Immature natural killer cell (primary cell): ENCODE measurements at places on chromosomes 7 and 10.

GRCh38 chr7:114691605-114692004, 230.3 kb upstream of the MDFIC start:
- no peak for DNase-seq

GRCh38 chr10:43336061-43336460, 35.4 kb upstream of the FXYD4 start:
- DNase-seq: no peak

GRCh38 chr10:24343686-24344085, 134.7 kb downstream of the KIAA1217 start:
- DNase-seq: no peak

DNA sequence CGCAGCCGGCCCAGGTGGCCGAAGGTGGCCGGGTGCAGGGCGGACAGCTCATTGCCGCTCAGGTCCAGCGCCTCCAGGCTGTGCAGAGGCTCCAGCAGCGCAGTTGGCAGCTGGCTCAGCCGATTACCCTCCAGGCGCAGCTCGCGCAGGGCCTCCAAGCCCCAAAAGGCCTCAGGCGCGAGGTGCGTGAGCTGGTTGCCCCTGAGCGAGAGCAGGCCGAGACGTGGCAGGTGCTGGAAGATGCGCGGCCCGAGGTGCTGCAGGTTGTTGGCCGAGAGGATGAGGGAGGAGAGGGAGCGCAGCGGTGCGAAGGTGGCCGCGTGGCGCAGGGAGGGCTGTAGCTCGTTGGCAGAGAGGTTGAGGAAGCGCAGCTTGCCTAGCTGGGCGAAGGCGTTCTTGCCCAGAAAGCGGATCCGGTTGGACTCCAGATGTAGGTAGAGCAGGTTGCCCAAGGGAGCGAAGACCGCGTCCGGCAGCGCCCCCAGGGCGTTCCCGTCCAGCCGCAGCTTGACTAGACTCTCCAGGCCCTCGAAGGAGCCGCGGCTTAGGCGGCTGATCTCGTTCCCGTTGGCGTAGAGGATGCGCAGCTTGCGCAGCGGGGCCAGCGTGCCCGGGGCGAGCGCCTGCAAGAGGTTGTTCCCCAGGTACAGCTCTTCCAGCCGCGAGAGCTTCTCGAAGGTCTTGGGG, 923 bp downstream of the TRIL start:
- peak; percentile 1 for DNase-seq

DNA sequence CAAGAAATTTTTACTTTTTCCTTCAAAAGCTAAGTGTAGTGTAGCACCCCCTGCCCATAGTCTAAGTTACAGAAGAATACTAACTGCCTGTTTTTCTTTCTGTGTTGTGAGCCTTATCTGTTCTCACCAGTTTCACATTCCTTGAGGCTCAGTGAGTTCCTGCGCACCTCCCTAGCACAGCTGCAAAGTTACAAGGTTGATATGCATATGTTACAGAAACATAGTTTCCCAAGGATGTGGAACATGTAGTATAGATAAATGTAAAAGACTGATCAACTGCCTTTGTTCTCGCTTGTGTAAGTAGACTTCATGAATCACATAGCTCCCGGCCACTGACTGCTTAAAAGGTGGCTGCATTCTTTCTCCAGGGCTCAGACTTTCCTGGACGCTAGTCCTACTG, 6.7 kb upstream of the ZNF33B start:
- DNase-seq: no peak

- DNase-seq: no peak
Observed at GRCh38 chr10:64708884-64709681, 1187.9 kb downstream of the REEP3 start.

DNA sequence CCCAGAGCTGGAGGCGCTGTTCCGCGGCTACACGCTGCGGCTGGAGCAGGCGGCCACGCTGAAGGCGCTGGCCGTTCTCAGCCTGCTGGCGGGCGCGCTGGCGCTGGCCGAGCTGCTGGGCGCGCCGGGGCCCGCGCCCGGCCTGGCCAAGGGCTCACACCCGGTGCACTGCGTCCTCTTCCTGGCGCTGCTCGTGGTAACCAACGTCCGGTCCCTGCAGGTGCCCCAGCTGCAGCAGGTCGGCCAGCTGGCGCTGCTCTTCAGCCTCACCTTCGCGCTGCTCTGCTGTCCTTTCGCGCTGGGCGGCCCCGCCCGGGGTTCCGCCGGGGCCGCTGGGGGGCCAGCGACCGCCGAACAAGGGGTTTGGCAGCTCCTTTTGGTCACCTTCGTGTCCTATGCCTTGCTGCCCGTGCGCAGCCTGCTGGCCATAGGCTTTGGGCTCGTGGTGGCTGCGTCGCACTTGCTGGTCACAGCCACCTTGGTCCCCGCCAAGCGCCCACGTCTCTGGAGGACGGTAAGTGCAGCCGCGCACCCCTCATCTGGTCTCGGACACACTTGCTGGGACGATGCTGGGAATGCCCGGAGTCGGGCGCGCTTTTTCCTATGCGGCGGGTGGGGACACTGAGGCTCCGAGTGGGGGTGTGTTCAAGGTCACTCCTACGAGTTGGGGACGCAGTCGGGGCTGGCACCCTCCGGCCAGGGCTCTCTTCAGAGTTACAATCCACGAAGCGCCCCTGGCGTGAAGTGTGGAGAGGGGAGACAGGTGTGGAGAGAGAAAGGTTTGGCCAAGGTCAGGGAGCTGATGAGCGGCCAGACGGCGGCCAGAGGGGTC, 717 bp downstream of the ADCY1 start:
- DNase-seq: no peak

GRCh38 chr10:450463-450862, 239.0 kb downstream of the DIP2C start:
- DNase-seq: no peak

GRCh38 chr7:108452707-108453106, 3.5 kb downstream of the NRCAM start:
- no peak for DNase-seq

DNA sequence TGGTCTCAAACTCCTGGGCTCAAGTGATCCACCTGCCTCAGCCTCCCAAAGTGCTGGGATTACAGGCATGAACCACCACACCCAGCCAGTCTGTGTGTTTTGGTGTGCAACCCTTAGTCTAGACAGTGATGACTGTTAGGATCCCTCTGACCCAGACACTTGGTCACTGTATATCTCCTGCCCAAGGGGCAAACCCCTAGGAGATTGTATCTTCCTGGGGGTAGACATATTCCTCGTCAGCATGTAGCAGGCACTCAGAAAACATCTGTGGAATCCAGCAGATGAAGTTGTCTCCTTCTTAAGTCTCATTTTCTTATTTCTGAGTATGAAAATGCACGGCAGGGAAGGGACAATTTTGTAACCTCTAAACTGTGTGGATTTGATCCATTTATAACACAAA, 292.5 kb downstream of the GFRA1 start:
- no peak for DNase-seq

- DNase-seq: no peak
Observed at GRCh38 chr7:30633223-30633622, 38.5 kb downstream of the GARS1 start.

GRCh38 chr7:108078211-108078673, 51.9 kb downstream of the LAMB4 start:
- no peak for DNase-seq

DNA sequence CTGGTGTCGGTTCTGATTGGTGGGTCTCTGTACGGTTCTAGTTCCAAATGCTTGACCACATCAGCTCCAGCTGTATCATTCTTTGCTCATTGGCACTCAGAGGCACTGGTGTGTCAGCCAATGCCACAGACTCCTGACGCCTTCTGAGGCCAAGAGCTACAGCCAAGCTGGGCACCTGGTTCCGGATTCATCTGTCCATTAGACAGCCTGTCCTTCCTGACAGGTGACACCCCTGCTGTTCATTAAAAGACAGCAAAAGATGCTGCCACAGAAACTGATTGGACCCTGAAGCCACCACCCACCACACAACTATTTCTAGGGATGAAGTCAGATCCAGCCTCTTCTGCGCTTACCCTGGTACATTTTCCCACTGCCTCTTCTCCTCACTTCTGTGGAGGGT, 35.6 kb downstream of the COL13A1 start:
- DNase-seq: no peak

DNA sequence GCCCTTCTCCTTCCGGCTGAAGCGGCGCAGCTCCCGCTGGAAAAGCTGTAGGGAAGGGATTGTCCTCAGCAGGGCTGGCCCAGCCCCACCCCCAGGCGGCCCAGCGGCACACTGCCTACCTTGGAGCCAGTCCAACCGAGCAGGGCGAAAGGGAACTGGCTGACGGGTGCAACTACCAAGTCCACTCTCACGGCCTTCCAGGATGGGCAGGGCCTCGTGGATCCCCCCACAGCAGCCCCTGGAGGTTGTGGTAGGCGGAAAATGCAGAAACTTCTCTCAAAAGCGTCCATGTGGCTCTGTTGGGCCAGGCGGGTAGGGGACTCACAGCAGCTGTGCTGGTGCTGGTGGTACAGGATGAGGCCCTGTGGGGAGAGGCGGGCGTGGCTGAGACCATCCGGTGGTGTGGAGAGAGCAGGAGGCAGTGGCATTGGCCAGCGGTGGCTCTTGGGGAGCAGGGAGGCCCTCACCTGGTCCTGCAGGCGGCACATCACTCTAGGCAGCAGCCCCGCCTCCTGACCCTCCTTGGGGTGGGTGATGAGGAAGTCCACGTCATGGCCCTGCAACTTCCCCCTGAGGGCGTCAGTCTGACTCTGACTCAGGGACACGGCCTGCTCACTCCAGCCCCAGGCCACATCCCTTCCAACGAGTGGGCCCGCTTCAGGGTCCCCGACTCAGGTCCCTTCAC, 8.4 kb upstream of the PGAM2 start:
- peak; percentile 86 for DNase-seq

DNA sequence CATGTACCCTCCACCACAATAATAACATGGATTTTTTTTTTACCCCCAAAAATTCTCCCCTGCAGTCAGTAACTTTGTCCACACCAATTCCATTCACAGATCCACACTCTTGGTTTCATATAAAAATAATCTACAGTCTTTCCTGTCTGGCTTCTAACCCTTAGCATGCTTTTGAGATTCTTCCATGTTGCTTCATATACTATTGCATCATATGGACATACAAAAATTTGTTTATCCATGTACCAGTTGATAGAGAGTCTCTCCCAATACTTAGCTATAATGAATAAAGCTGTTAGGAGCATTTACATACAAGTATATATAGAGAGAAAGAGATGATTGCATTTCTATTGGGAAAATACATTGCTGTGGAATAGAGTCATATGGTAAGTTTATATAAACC, 575.0 kb downstream of the XPNPEP1 start:
- DNase-seq: no peak

- no peak for DNase-seq
Observed at GRCh38 chr7:64651203-64651602, 14.7 kb upstream of the ZNF107 start.

GRCh38 chr10:78717200-78717599, 351.6 kb upstream of the ZMIZ1 start:
- no peak for DNase-seq

DNA sequence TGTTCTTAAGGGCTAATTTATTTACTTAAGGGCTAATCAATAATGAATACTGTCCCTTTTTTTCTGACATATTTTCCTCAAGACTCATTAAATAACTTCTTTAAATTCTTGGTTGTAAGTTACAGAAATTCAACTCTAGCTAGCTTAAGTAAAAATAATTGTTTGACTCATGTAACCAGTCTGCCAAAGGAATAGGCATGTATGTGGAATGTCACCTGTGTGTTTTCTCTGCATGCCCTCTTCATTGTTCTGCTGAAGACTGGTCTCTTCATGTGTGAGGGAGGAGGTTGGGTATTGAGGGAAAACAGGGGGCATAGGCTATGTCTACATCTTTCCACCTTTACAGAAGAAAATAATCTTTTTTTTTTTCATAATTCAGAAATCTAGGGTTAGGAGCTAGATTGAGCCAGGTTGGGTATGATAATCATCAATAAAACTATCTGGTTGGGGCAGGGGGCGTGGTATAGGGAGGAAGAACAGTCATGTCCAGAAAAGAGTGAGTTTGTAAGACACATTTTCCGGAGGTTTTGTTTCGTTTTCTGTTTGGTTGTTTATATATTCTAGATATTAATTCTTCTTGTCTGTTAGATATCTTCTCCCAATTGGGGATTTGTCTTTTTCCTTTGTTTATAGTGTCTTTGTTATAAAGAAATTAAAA, 37.9 kb downstream of the EXOC4 start:
- no peak for DNase-seq

DNA sequence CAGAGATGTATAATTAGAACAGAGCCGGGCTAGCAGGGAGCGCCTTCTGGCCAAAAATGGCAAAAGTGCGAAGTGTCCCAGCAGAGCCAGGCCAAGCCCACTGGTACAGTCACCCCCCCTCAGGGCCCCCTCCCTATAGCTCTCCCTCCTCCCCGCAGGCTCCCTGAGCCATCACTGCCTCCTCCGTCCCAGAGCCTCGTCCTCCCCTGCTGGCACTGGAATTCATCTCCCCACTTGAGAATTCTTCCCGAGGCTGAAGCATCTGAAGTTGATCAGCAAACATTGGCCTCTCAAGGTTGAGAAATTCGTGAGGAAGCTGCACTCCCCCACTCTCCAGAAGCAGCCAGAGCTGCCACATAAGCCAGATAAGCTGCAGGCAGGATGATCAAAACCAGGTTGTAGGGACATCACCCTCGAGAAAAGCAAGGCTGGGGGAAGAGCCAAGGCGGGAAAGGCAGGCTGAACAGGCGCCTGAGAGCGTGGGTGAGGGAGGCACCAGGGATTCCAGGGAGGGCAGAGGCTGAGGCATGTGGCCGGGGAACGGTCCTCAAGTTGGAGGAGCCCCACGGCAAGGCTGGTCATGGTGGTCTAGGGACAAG, 23.4 kb downstream of the CAMK2G start:
- no peak for DNase-seq

DNA sequence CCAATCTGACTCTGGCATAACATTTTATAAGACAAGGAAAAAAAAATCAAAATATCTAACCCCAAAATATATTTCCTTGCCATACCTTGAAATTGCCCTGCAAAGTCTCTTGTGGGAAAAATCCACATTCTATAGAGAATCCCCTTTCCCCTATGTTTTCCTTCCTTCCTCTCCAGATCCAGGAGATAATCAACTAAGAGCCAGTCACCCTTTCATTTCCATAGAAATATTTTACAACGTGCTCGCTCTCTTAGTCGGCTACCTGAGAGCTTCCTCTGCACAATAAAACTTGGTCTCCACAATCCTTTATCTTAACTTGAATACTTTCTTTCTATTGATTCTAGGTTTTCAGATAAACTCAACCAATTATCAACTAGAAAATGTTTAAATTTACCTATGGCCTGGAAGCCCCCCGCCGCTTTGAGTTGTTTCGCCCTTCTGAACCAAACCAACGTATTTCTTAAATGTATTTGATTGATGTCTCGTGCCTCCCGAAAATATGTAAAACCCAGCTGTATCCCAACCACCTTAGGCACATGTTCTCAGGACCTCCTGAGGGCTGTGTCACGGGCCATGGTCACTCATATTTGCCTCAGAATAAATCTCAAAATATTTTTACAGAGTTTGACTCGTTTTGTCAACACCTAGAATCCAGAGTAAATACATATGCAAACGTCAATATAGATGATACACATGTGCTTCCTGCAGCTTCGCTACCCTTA, 869 bp downstream of the PSAP start:
- DNase-seq: no peak
